Kidney tubule cell (primary cell): ENCODE measurements at places on chromosomes 7 and 10.

GRCh38 chr10:94041206-94041605 lies 47.5 kb downstream of the PLCE1 start:
- DNase-seq: no peak

GRCh38 chr7:108010377-108010776 lies 7.4 kb upstream of the LAMB1 start:
- peak; percentile 78 for DNase-seq

- no peak for DNase-seq
Measured at GRCh38 chr10:113488186-113488585, 64.7 kb upstream of the HABP2 start.

DNA sequence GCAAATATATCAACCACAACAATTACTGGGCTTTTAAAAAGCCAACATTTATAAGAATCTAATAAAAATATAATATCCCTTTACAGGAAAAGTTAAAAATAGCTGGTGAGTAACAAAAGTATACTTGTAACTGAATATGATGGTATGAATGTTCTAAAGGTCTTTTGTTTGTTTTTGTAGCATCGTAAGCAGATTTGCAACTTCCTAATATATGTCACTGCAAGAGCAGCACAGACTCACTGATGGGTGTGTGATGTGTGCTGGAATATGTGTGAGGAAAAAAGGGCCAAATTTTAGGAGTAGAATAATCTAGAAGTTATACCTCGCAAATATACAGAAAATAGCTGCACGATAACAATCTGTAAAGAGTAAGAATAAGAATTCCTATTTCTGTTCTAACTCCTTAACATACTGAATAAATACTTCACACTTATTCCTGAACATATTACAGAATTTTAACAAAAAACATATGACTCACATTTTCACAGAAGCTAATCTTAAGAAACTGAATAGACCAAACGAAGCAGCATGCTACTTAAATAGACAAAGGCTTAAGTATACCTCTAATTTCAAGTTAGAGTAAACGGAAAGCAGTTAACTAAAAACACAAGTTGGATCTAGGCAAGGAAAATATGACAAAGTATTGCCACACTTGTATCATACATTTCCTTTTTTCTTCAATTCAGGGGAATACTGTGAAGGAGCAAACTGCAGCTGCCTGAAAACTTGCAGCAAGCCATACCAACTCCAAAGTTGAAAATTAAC lies 9.6 kb downstream of the ETV1 start:
- DNase-seq: peak; percentile 7

DNA sequence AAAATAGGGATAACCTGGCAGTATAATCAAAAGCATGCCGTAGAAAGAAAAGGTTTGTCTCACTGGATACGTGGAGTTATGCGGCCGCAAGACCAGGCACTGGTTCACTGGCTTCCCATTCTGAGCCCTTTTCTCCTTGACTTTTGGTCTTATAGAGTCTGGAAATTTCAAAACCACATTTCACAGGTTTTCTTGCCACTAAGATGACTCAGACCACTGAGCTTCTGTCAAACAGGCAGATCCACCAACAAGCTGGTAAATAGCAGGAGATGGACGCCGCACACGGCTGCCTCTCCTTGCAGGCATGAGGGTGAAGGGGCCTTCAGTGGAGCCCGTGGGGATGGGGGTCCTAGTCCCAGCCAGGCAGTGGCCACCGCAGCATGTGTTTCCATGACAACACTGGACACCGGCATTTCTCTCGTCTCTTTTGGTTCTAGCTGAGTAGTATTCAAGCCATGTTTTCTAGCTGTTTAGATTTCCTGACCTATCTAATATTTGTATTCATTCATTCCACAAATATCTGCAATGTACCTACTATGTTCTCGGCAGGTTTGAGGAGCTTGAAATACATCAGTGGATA lies 55.5 kb downstream of the KLF6 start:
- peak; percentile 74 for DNase-seq

DNA sequence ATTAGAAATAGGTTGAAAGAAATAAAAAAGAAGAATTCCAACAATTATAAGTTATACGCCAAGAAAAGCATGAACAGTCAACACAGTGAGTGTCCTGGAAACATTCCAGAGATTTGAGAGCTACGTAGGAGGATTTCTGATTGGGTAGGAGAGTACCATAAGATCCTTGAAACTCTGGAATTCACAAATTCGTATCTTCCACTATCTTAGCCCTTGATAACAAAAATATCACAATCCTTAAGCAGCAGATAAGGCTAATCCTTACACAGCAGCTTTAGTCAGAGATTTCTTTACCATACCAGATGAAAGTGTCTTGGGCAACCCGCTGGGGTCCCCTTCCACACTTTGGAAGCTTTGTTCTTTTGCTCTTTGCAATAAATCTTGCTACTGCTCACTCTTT lies 8.2 kb downstream of the TPK1 start:
- DNase-seq: peak; percentile 67

DNA sequence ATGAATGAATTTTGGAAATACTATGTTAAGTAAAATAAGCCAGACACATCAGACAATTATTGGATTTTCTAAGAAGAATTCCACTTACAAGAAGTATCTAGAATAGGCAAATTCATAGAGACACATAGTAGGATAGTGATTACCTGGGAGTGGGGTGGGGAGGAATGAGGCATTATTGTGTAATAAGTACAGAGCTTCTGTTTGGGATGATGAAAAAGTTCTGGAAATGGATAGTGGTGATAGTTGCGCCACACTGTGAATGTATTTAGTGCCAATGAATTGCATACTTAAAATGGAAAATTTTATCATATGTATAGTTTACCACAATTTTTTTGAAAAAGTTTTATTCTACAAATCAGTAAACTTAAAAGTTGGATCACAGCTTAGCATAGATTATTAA lies 297.2 kb upstream of the KAT6B start:
- no peak for DNase-seq

DNA sequence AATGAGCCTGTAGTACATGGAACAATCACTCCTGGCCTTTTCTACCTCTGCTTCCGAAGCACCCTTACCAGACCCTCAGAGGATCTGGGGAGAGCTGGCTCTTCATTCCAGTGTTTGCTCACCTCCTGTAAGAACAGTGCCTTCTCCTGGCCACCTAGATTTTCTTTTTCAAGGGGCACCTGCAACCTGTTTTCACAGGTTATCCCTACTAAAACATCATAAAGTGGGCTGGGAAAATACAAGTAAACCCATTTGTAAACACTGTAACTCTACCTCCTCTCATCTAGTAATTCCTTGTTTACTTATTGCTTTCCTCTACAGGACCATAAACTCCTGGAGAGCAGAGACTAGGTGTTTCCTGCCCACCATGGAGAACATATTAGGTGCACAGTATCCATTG lies 1.1 kb downstream of the PIK3AP1 start:
- DNase-seq: no peak

GRCh38 chr10:60894786-60895185 lies 49.2 kb downstream of the RHOBTB1 start:
- peak; percentile 13 for DNase-seq

GRCh38 chr7:122438492-122438891 lies 133.9 kb upstream of the FEZF1 start:
- DNase-seq: no peak
